Skeletal muscle cell (primary cell): ENCODE measurements at places on chromosomes 3 and 15.

GRCh38 chr3:162973428-162973917, 1476.9 kb downstream of the OTOL1 start:
- DNase-seq = no peak

GRCh38 chr3:10683106-10683505, 132.9 kb upstream of the SLC6A11 start:
- DNase-seq = no peak

DNA sequence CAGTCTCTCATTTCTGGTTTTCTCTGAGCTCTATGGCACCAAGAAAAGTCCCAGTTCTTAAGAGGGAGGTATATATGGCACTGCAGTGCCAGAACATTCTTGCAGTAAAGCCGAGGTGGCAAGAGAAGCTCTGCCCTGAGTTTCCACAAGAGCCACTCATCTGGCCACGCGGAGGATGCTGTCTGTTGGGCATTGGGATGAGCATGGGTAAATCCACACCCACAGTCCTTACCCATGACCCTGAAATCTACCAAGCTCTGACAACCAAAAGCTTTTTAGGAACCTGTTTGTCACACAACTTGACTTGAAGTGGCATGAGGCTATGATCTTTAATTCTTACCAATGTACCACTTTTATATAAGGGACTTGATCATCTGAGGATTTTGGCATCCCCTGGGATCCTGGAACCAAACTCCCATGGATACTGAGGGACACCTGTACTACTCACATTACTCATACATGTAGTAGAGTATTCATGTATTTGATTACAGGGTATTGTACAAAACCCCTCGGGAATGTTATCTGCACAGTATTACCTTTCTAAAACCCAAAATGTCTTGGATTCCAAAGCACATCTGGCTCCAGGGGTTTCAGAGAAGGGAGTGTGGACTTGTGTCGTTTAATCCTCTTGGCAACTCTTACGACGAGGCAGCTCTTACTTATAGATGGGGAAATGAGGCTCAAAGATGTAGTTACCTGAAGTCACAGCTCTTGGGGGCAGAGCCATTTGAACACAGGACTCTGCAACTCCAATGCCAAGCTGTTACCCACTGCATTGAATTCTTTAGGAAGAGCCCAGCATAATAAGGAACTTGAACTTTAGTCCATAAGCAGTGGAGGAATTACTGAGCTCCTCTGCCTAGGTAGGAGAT, 8.8 kb downstream of the RPL32 start:
- no peak for DNase-seq

GRCh38 chr15:99496302-99496629, 69.5 kb upstream of the MEF2A start:
- DNase-seq = no peak

DNA sequence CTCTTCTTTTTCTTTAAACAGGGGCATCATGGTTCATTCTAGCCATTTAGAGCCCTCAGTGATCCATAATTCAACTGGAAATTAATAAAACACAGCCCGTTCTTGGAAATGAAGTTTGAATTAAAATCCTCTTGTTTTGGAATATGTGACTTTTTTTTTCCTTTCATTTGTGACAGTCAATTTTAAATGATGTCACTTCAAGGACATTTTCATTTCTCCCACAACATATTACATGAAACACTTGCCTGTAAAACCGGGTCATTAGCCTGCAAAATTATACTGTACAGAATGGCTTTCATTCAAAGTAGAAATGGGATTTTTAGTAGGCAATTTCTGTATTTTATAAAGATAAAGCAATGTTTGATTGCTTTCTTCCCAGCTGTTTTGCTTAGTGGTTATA, 789 bp upstream of the SEMA6D start:
- no peak for DNase-seq

GRCh38 chr15:70465812-70466211, 297.5 kb downstream of the UACA start:
- DNase-seq = no peak

- no peak for DNase-seq
Observed at GRCh38 chr3:46926871-46927717, 49.5 kb downstream of the CCDC12 start.

GRCh38 chr3:52827866-52828376, 2.6 kb downstream of the ITIH4 start:
- no peak for DNase-seq

- no peak for DNase-seq
Observed at GRCh38 chr15:22978691-22979237, 1.4 kb downstream of the CYFIP1 start.

- no peak for DNase-seq
Observed at GRCh38 chr3:13002398-13003124, 70.7 kb downstream of the IQSEC1 start.

- no peak for DNase-seq
Observed at GRCh38 chr3:140906785-140907184, 34.9 kb upstream of the SLC25A36 start.

- DNase-seq = no peak
Observed at GRCh38 chr3:72102112-72102616, 317.2 kb upstream of the PROK2 start.

- DNase-seq = no peak
Observed at GRCh38 chr3:46065750-46066256, 38.5 kb upstream of the XCR1 start.

GRCh38 chr3:17643691-17644090, 98.7 kb downstream of the TBC1D5 start:
- DNase-seq = peak; percentile 69

- DNase-seq = no peak
Observed at GRCh38 chr3:197165890-197166289, 132.5 kb downstream of the DLG1 start.

GRCh38 chr3:89058371-89058770, 49.0 kb upstream of the EPHA3 start:
- DNase-seq = no peak

- DNase-seq = no peak
Observed at GRCh38 chr3:111956995-111957734, 21.7 kb upstream of the ABHD10 start.

- DNase-seq = no peak
Observed at GRCh38 chr3:24929521-24929920, 434.9 kb upstream of the THRB start.

GRCh38 chr3:52596658-52597265, 60.4 kb downstream of the UQCC5 start:
- no peak for DNase-seq
